Fibroblast of lung (primary cell): ENCODE measurements at places on chromosomes 16 and 17. TPM values are rescaled to one million over a fixed set of nuclear protein-coding genes. Genes with fewer than 3 reads are reported as not detected.

TBX4 gene
- 35.2 and 44.1 TPM in 2 replicates for total RNA-seq

CRYBA1 gene
- 0.17 TPM in 1 of 2 replicates, not detected in the other for total RNA-seq

KRT17 gene
- total RNA-seq: 0.26 and 0.50 TPM in 2 replicates

GRCh38 chr16:57882792-57883191, 80.5 kb upstream of the KIFC3 start:
- DNase-seq: no peak

- peak; percentile 14 for DNase-seq
Measured at GRCh38 chr17:61816538-61816937, 46.8 kb downstream of the BRIP1 start.

DNA sequence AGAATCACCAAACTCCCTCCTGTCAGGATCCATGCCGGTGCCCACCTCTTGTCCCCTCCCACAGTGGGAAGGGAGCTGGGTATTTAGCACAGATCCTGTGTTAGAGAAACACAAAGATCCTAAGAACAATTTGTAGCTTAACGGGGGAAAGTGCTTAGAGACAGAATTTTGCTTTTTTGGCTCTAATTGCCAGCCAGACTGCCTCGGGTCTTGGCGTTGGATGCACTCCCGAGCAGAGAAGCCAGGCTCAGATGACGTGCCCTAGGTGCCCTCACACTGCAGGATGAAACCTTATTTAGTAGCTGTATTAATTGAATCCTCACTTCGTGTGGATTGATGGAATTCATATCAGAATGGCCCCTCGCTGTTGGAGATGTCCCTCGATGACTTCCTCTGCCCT, 22.5 kb upstream of the MAF start:
- DNase-seq: no peak

DNA sequence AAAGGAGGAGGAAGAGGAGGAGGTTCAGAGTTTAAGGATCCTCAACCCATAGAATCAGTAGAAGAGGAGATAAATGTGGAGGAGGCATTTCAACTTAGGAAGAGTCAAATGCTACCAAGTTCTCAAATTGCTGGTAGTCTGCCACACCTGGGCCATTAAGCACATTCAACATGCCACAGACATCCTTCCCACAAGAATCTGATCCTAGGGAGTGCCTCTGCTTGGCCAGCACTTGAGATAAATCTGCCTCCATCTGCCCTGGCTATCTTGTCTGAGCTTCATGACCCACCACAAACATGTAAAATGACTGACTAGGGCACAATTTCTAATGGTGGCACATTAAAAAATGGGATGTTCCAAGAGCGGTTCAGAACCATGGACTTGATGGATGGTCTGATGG, 37.3 kb upstream of the AXIN2 start:
- no peak for DNase-seq

GRCh38 chr17:65362826-65363225, 198.6 kb downstream of the AXIN2 start:
- no peak for DNase-seq

DNA sequence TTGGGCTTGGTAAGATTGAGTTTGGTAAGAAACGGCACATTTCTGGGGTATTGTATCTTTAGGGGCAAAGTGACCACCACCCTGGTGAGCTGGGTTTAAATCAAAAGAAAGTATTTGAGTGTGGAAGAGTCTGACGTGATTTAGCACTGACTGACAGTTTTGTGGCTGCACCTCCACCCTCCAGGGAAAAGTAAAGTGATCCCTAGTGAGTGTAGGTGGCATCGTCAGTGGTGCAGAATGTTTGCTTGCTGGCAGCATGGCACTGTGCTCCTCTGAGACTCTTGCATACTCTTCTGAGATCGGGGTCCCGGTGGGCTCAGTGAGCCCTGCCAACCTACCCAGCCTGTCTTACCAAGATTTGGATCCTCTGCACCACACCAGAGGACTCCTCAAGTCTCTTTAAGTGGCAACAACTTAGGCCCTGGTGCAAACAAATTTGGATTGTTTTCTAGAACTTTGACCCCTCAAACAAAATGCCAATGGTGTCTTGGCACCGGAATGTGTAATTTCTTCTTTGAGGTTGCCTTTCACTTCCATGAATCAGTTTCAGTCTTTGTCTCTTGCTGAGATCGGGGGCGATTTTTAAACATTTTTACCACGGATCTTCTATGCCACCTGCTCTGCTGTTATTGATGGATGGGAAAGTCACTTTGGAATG, 2.8 kb downstream of the PRKCB start:
- DNase-seq: no peak
